Endothelial cell of umbilical vein (primary cell): ENCODE measurements at places on chromosomes 1 and 21.
A peak's percentile ranks its signal among the peaks of the same experiment; 100 is the strongest.

DNA sequence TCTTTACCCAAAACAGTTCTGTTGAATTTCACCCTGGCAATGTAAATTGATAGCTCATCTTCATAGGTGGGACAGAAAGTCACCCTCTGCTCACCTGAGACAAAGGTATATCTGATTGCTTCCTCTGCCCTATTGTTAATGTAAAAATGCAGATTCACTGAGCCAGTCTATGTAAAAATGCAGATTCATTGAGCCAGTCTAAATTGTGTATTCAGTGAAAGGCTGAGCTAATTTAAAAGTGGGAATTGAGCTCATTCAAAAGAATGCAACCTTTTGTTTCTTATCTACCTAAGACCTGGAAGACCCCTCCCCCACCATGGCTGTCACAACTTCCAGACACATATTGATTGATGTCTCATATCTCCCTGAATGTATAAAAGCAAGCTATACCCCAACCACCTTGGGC, 4.8 kb upstream of the MYSM1 start:
- no peak for DNase-seq

- DNase-seq, result no peak
These were observed 412.2 kb downstream of the KIF26B start for GRCh38 chr1:245566952-245567351.

GRCh38 chr1:2978691-2979190, 42.5 kb upstream of the ACTRT2 start:
- no peak for DNase-seq

DNA sequence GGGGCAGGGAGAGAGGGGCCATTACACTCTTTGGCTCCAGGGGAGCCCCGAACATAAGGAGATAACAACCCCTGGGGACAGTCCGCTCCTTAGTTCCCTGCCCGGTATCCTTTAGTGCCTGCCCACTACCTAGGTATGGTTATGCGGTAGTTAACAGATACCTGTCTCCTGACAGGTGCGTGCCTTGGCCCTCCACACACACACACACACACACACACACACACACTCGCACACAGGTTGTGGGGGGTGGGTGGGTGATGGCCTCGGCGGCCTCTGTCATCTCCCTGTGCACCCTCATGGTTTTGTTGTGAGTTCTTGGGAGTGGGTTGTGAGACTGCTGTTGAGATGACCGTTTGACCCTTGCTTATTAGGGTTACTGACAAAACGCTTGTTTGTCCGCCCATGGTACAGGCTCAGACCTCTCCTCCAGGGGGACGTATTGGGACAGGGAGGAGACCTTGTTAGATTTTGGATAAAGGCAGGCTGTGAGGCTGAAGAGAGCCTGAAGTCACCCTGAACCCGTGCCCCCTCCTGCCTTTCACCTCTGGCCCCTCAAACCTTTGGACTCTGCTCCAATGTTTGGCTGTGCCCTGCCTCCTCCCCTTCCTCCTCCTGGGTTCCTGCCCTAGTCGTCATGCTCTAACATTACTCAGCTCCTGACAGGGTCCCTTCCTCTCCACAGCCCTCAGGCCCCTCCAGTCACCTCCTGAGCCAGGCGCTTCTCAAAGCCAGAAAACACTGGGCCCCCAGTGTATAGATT, 979 bp downstream of the RASSF5 start:
- no peak for DNase-seq

GRCh38 chr1:2312515-2313301, 78.6 kb downstream of the MORN1 start:
- no peak for DNase-seq

DNA sequence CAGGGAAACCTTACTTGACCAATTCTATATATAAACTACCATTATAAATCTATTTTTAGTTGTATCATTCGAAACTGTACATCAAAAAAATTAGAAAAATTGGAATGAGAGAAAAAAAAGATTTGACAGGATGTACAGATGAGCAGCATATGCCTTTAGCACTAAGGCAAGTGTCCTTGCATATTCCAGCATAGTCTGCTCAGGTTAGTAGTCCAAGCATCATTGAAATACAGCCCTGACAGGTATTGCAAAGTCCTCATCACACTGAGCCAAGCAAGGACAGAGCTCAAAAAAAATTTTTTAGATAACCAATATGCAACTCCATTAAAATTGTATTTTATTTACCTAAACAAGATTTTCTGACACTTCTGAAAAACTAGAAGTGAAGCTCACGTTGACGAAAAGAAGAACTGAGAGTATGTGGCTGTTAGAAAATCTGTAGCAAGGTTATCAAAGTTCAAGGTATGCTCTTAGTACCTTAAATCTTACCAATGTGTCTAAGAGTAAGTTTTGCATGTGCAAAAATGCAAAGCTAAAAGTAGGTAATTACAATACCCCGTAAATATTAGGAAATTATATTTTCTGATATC, 465.6 kb upstream of the ADGRL4 start:
- no peak for DNase-seq

DNA sequence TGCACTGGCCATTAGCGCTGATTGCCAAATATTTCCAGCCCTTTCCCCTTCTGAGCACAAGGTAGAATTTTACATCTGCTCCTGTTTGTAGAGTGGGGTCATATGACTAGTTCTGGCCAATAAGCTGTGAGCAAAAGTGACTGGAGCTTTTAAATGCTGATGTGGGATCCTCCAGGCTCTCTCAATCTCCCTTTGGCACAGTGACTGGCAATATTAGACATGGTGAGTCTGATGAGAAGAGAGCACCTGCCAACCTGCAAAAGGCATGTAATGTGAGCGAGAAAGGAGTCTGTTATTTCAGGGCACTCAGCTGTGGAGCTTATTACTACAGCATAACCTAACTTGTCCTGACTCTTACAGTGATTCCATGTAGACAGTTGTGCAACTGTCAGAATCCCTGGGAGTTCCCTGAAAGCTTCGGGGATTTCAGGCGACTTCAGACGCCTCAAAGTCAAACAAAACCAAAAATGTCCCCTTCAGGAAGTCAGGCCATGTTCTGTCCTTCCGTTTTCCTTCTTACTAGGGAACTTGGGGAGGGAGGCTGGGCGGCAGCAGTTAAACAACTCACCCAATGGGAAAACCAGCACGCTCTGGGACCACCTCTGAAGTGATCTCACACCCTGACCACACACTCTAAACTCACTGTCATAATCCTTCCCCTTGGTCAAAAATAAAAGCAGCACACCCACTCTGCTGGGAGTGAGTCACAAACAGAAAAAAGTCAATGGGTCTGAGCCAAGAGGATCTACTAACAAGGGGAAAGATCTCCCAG, 3.6 kb upstream of the RASSF5 start:
- DNase-seq, result peak; percentile 29

DNA sequence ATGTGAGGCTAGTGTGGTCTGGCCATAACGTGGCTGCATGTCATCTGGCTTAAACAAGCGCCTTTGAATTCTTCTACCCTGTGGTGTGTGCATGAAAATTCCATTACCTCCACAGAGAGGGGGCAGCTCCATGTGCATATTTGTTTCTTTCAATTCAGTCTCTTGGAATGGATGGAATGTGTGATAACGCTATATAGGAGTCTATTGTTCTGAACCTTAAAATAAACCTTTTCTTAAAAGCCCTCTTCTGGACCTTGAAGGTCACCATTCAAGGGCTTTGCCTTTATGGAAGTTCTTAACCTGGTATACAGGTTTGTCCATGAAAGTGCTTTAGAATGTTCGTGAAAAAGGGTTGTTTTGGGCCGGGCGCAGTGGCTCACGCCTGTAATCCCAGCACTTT, 118.2 kb upstream of the ADGRL2 start:
- DNase-seq, result peak; percentile 69
